CD4-positive, alpha-beta T cell treated with Interleukin-21 for 1 hour (primary cell): ENCODE measurements at places on chromosomes 5 and 9.

GRCh38 chr9:18542837-18543405 lies 69.0 kb downstream of the ADAMTSL1 start:
- no peak for DNase-seq

DNA sequence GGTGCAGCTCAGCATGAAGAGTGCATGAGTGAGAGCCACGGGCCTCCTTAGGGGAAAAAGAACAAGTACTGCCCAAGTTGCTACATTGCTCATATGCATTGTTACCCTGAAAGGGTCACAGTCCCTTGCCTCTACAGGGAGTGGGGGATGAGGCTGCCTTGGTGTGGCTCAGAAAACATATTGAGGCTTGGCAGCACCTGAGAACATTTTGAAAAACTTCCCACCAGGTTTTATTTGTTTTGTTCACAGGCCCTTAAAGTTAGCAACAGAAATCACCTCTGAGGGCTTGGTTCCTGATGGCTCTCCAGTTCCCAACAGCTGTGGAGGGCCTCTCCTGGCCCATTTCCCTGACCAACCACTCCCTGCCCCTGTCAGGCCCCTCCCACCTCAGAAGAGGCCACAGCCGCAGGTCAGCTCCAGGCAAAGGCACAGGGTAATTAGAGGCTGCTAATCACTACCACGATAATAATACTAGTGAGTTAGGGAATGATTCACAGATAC lies 90.7 kb upstream of the ADRA1B start:
- no peak for DNase-seq

GRCh38 chr9:113609562-113610318 lies 146.2 kb downstream of the RGS3 start:
- DNase-seq, result no peak

DNA sequence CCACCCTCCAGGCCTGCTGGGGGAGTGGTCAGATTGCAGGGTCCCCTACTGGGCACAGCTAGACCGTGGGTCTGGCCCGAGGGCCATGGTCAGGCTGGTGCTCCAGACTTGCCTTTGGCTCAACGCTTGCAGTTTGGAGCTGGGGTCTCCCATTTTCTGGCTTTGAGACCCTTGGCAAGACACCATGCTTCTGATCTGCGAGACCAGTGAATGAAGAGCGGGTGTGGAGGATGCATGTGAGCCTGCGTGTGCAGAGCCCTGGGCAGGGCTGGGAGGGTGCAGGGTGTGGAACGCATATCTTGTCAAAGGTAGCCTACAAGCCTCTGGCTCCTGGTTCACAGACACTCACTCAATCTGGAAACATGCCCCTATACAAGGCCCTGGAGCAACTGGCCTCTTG lies 6.1 kb upstream of the MRNIP start:
- DNase-seq, result no peak

- no peak for DNase-seq
These were observed 75.3 kb downstream of the FBXW11 start for GRCh38 chr5:171931163-171931562.

DNA sequence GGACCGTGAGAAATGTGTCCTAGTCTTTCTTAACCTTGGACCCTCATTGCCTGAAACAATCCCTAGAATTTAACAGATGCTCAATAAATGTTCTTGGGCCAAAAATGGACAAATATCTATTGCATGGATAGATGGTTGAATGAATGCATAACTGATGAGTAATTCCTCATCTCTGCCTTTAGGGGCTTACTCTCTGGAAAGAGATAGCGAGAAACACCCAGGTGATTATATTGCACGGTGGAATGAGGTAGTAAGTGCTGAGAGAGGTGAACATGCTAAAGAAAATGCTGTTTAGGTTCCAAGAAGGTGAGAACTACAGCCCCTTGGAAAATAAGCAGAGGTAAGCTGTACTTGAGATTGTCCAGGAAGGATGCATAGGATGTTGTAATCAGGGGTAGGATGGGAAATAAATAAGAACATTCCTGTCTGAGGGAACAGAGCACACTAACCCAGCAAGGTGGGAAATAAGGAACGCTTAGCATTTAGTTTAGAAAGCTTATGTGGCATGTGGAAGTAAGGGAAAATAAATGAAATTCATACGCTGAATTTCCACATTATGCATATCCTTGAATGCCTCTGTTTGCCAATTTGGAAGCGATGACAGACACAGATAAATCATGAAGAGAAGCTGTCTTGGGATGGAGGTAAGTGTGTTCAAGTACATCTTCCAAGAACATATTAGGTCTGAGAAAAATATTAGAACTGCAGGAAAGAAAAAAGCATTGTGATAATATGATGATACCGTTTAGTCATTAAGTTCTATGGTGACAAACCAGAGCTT lies 426.6 kb downstream of the ARHGEF28 start:
- DNase-seq, result no peak

DNA sequence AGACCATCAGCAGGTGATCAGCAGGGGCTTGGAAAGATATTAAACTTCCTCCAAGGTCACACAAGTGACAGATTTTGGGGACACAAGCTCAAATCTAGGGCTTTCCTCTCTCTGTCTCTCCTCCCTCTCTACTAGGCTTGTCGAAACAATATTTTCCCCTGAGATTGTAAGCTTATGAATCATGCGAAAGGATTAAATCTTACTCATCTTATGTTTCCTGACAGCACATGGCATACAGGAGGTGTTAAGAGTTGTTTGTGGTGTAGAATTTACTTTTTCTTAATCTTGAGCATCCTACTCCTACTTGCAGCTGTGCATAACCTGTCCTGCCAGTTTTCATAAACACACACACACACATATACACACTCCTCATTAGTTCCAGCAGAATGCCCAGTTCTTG lies 186.3 kb downstream of the MARCHF11 start:
- no peak for DNase-seq

GRCh38 chr5:33072296-33072695 lies 361.2 kb downstream of the NPR3 start:
- DNase-seq, result no peak

DNA sequence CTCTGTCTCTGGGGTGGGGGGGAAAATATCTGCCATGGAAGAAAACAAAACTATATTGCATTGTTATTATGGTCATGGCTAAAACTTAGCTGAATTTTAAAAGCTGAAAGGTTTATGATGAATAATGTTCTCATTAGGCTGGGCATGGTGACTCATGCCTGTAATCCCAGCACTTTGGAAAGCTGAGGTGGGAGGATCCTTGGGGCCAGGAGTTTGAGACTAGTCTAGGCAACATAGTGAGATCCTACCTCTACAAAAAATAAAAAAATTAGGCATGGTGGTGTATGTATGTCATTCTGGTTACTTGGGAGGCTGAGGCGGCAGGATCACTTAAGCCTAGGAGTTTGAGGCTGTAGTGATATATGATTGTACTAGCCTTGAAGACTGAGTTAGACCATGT lies 44.5 kb downstream of the IPO11 start:
- DNase-seq, result no peak

DNA sequence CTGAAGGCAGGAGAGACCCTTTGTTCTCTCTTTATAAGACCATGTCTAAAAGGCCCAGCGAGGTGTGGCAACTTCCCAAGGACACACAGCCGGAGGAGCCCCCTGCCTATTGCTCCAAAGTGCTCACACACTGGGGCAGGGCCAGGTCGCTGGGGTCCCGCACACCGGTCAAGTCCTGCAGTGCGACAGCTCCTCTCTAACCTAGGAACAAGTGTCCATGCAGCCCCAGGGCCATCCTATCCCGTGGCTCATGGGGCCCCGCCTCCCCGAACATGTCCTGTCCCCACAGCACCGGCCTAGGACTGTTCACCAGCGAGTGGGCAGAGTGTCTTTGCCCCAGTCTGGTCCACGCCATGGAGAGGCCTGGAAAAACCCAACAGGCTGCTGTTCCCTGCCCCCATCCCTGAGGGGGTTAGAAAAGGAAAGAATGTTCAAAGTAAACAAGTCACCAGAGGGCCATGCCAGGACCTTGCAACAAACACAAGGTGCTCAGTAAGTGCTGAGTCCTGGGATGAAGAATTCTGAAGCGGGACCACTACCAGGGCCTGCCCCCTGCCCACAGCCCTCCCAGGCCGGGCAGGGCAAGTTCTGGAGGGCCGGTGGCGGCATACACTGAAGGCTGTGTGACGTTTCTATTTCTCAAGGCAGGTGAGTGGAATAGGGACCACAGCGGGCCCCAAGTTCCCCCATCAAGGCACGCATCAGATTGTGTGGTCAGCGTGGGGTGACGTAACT lies 938 bp downstream of the NINJ1 start:
- DNase-seq, result peak; percentile 78

- no peak for DNase-seq
These were observed 500 bp upstream of the ZNF883 start for GRCh38 chr9:113012492-113012891.

DNA sequence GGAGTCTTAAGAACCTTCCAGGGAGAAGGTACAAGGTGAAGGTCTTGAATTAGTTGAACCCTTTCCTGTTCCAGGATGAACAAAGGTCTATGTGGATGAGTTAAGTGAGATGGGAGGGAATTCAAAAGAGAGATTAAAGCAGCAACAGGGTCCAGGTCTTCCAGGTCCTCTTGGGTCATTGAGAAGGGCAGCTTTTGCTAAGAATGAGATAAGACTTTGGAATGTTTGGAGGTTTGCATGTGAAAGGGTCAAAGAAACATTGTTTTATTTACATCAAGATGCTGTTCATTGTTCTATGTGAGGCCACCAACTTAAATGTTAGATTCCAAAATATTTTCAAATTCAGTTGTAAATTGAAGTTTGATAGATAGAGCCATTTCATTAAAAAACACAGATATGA lies 463.9 kb downstream of the ANXA1 start:
- DNase-seq, result no peak

DNA sequence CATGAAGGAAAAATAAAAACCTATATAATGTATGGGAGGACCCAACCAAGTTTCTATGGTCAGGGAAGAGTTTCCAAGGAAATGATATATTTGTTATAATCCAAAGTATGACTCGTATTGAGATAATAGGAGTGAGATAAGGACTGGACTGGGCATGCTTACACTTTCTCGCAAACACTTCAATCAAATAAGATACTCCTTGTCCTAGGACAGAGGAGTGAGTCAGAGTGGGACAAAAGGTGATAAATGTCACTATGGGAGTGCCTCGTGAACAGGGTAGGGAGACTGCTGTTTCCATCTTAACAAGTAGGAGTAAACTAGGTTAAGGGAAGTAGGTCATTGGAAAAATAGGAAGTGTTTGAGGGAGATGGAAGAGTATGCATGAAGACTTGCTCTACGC lies 47.2 kb downstream of the MACIR start:
- no peak for DNase-seq

- peak; percentile 59 for DNase-seq
These were observed 81.9 kb upstream of the FREM1 start for GRCh38 chr9:14992081-14992480.

DNA sequence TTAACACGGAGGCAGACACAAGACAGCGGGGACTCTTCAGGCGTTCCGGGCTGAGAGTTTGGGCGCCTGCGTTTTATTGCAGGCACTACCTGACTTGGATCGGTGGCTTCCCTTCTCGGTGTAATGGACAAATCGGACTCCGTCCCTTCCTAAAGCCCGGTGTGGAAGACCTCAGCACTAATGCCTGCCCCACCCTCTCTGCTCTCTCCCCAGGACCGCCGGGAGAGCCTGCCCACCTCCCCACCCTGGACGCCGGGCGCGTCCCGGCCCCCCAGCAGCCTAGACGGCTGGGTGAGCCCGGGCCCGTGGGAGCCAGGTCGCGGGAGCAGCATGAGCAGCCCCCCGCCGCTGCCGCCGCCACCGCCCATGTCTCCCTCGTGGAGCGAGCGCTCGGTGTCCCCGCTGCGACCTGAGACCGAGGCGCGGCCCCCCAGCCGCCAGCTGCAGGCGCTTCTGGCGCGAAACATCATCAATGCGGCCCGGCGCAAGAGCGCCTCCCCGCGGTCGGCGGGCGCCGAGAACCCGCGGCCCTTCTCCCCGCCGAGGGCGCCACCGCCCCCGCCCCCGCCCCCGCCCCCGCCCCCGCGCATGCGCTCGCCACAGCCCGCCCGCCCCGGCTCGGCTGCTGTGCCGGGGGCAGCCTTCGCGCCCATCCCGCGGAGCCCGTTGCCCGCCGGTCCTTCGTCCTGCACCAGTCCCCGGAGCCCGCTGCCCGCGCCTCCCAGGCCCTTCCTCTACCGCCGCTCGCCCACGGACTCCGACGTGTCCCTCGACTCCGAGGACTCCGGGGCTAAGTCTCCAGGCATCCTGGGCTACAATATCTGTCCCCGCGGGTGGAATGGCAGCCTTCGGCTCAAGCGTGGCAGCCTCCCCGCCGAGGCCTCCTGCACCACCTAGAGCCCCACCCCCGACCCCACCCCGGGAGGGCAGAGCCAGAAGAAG lies 4.6 kb upstream of the MYOZ3 start:
- DNase-seq, result peak; percentile 87

DNA sequence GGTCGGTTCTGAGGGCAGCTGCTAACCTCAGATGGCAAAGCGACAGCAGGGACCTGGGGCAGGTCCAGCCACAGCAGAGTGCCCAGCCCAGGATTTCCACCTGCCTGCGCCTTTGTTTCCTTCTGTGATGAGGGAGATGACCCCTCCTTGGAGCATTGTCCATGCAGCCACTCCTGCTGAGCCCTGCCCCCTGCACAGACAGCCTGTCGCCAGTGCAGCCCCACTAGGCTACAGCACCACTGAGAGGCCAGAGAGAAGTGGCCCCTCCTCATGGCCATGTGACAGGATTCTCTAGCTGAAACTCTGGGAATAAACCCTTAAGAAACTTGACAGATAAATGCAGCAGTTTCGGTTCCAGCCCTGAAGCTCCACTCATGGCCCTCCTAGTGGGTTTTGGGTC lies 10.5 kb upstream of the MRNIP start:
- no peak for DNase-seq

GRCh38 chr5:82374637-82375036 lies 96.5 kb upstream of the RPS23 start:
- no peak for DNase-seq
